ENCODE measurements at places on chromosomes 16 and 17.

DNA sequence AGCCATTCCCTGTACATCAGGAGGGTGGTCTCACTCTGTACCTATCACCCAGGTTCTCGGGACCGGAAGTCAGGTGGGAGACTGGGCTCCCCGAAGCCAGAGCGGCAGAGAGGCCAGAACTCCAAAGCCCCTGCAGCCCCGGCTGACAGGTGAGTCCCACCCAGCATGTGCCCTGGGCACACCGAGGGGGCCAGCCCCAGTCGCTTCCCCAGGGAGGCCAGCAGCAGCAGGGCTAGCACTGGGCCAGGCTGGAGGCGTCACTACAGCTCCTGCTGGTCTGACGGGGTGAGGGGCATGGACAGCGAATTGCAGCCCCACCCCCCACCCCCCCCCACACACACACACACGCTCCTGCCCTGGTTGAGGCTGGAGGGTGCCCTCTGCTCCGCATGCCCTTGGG is 7.9 kb upstream of the IL17C start:
- no peak for DNase-seq

DNA sequence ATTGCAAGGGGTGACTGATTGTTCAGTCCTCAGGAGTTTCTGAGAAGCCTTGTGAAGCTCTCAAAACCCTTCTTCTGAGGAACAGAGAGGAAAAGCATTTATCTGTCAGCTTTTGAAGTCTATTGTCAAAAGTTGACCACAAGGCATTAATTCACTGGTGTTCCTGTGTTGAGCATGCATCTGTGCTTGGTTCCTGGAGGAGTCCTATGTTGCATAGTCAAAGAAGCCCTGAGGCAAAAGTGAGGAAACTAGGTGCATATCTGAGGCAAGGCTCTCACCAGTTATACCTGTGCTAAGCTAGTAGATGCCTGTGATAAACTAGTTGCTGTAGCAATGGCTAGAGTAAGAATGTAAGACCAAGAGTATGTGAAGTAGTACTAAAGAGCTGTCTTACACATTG is 1.8 kb upstream of the HEATR6 start:
- no peak for DNase-seq

DNA sequence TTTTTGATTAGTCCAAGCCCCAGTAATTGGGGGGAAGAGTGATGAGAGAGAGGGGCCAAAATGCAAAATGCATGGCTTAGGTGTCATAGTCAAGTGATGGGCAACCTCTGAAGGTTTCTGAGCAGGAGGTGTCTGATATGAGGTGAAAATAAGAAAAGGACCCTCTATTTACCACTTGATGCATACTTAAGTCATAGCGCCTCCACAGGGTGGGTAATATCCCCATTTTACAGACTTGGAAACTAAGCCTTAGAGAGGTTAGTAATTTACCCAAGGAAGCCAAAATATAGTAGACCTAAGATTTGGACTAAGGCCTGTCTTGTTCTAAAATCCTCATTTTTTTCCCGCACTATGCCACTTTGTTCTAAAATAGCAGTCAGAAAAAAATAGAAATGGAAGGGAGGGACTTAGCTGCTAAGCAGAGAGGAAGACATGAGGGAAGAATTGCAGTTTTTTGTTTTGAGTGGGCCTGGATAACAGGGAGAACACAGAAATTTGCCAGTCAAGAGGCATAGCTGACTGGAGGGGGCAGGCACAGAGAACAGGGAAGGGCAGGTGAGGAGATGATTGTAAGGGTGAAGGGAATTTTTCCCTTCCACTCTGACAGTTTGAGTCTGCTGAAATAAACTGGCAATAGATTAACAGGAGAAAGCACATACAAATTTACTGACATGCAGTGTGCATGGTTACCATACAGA is 2.3 kb upstream of the GRB2 start:
- no peak for DNase-seq

- no peak for DNase-seq
Observed at GRCh38 chr17:50111673-50112655, 16.8 kb downstream of the PDK2 start.

- DNase-seq: no peak
Observed at GRCh38 chr17:76236603-76237002, 3.7 kb downstream of the RNF157 start.

DNA sequence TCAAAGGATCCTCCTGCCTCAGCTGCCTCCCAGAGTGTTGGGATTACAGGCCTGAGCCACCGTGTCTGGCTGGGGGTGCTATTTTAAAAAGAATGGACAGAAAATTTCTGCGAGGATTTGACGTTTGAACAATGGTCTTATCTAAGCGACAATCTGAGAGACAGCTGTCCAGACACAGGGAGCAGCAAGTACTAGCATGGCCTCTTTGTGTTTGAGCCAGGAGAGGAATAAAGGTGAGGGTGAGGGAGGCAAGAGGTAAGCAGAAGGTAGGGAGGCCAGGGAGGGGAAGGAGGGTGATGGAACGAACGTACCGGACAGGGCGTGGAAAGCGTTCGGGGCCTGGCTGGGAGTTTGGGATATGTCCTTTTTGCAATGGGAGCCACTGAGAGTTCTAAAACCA is 59.2 kb downstream of the PITPNC1 start:
- no peak for DNase-seq

GRCh38 chr17:38864636-38865398 is 5.0 kb upstream of the LASP1 start:
- peak; percentile 38 for DNase-seq

GRCh38 chr17:83149029-83149725 is 69.8 kb downstream of the METRNL start:
- DNase-seq: no peak

DNA sequence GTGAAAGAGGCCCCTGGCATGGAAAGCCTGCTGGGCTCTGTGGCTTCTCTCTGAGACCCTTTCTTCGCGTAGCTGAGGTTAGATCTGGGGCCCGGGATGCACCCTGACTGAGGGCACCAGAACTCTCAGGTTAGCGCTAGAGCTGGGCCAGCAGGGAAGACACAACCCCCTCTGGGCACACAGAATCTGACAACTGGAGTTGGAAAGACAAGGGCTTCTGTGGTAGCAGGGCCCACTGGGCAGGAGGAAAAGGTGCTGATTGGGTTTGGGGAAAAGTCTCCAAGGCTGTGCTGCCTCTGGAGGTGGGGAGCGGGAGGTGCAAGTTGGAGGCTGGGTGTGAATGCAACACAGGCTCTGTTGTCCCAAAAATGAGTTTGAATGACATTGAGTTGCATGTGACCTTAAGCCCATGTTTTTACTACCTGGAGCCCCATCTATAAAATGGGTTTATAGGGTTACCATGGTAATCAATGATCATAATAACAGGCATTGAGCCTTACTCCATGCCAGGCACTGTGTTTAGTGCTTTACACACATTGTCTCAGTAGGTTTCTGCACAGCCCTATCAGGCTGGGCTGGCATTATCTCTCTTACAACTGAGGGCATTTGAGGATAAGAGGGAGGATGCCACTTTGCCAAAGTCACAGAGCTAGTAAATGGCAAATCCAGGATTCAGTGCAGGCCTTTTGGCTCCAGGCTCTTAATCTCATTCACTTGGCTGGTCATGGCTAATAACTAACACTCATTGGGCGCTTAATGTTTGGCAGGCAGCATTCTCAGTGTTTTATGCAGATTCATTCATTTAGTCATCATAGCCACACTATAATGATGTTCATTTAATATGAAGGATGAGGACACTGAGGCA is 9.5 kb upstream of the IGFBP4 start:
- peak; percentile 77 for DNase-seq

DNA sequence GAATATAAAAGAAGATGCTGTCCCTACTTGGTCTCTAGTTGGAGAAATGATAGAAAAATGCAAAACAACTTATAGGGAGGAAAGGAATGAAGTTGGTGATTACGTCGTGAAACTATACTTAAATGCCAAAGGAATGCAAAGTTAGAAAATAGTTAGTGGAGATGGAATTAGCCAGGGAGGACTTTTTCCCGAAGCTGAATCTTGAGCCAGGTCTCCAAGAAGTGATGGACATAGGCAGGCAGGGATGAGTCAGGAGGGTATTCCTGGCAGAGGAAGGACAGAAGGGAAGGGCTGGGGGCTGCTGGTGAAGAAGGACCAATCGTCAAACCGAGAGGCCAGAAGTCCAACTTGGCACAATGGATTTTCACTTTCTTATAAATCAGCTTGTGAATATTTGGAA is 1.8 kb downstream of the SNTB2 start:
- DNase-seq: no peak

DNA sequence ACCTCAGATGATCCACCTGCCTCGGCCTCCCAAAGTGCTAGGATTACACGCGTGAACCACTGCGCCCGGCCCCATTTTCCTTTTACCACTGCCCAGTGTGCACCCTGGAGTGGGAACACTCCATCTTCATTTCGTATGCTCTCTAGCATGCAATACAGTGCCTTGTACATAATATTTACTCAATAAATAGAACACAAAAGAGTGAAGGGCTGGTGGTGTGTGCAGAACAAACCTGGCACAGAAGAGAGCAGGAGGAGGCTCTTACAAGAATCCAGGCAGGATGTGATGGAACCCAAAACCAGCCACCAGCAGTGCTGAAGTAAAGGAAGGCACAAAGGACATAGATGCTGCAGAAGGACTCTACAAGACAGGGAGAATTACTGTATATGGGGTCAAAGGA is 7.3 kb downstream of the KRT37 start:
- DNase-seq: no peak

- DNase-seq: no peak
Observed at GRCh38 chr17:74544991-74545842, 698 bp downstream of the CD300C start.

- DNase-seq: peak; percentile 31
Observed at GRCh38 chr16:79012671-79013434, 587.7 kb downstream of the MAF start.

DNA sequence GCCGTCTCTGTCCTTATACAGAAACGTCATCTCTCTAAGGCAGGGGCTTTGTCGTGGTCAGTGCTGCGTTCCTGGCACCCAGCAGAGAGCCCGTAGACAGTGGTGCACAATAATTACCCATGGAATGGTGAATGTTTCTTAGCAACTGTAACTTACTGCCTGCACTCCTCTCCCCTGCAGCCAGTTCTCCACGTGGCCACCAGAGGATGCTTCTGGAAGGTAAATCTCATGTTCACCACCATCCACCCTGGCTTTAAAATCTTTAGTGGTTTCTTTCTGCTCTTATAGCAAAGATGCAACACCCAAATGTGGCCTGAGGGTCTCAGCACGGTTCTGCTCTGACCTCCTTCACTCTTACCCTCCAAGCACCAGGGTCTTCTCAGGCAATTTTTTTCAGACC is 150.8 kb downstream of the GRIN2A start:
- DNase-seq: no peak

- DNase-seq: no peak
Observed at GRCh38 chr16:1535391-1536291, 2.2 kb downstream of the TMEM204 start.

DNA sequence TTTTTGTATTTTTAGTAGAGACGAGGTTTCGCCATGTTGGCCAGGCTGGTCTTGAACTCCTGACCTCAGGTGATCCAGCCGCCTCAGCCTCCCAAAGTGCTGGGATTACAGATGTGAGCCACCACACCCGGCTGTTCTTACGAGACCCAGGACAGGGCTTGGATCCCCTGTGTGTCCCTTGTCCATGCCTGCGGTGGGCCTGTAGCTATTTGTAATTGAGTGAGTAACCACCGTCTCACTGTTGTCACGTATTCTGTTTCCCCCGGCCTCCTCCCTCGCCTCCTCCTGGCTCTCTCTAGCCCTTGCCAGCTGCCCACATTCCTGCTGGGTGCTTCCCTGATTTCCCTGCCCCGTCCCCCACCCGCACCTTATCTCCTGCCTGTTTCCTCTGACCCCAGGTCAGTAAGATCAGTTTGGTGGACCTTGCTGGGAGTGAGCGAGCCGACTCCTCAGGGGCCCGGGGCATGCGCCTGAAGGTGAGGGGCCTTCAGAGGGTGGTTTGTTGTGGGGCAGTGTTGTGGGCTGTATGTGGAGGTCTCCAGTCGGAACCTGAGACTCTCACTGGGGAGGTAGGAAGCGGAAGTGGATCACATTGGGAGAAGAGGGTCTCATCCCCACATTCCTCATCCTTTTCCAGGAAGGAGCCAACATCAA is 5.6 kb downstream of the KIF1C start:
- DNase-seq: no peak

DNA sequence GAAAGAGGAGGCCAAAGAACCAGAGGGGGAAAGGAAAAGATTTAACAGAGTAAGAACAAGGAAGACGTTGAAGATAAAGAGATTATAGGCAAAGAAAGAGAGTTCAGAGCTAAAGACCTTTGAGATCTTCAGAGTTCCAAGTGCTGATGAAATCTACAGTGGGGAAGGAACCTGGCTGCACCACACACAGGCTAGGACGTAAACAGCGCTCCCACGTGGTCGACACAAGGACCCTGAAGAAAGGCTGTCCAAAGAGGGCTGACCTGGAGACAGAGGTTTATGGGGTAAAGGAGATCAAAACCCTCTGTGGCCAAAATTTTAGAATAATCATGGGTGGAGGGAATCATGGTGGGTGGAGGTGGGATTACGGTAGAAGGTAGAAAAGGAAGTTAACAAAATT is 121.6 kb downstream of the PMP22 start:
- DNase-seq: no peak

GRCh38 chr16:56630134-56630533 is 2.3 kb upstream of the MT1M start:
- DNase-seq: no peak

GRCh38 chr17:2366747-2367494 is 29.6 kb downstream of the SGSM2 start:
- no peak for DNase-seq

DNA sequence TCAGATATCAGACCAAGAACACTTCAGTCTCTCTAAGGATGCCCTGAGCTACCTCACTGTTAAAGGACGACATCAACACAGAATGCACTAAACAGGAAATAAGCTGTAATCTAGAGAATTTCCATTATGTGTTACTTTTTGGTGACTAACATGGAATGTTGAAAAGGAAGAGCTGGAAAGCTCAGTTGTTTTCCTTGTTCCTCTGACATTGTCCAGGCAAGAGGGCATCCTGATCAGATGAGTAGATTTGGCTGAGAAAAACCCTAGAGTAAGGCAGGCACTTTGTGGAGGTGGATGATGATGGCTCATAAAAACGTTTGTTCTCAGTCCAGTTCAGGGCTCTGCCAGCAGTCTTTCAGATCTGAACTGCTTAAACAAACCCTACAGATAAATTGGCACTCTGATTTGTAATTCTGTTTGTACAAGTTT is 34.0 kb downstream of the DGKE start:
- no peak for DNase-seq

- DNase-seq: no peak
Observed at GRCh38 chr17:19939993-19940721, 37.5 kb downstream of the AKAP10 start.

GRCh38 chr17:36921095-36921851 is 16.0 kb upstream of the LHX1 start:
- no peak for DNase-seq
